ENCODE measurements at places on chromosomes 11 and 22.

- DNase-seq: peak; percentile 48
Observed at GRCh38 chr22:37657590-37658132, 862 bp upstream of the PDXP start.

DNA sequence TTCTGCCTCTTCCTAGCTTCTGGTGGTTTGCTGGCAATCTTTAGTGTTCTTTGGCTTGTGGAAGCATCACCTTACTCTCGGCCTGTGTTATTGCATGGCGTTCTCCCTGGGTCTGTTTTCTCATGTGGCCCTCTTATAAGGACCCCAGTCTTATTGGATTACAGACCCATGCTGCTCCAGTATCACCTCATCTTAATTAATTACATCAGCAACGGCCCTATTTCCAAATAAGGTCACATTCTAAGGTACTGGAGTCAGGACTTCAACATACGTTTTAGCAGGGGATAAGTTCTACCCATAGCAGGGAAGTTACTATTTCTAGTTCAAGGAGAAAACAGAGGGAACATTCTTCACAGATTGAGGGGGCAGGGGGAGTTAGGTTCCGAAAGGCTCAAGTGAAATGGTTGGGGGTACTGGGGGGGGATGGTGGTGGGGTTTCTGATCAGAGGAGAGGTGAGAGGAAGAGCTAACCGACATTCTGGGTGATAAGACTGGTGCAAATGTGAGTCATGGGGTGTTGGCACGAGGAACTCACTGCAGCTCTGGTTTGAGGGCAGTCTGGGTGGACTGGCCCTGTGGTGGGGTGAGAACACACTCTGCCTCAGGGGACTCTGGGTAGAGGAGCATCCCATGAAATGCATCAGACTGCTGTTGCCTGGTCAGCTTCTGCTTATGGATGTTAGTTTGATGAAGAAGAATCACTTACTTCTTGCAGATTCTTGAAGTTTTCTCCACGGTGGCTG, 51.5 kb upstream of the ZBED5 start:
- DNase-seq: no peak

DNA sequence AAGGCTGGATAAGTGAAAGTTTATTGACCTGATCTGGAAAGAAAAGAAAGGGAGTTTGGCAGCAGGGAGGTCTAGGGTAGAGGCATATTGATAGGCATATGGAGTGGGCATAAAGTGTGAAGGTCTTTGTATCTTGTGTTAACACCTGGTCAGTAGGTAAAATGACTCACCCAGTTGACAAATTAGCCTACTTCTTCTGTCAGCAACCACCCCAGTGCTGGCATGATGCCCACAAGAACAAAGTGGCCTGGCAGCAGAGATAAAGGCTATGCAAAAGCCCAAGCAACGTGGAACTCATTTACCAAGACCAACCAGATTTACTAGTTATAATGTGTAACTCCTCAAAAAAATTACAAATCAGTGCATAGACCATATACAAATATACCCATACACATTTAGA, 4.9 kb downstream of the OR10A3 start:
- no peak for DNase-seq

GRCh38 chr11:87934182-87934581, 241.1 kb downstream of the RAB38 start:
- no peak for DNase-seq

- DNase-seq: peak; percentile 22
Observed at GRCh38 chr22:42217752-42218280, 52.6 kb downstream of the TCF20 start.

GRCh38 chr11:112195951-112196351, 20.6 kb downstream of the BCO2 start:
- no peak for DNase-seq

DNA sequence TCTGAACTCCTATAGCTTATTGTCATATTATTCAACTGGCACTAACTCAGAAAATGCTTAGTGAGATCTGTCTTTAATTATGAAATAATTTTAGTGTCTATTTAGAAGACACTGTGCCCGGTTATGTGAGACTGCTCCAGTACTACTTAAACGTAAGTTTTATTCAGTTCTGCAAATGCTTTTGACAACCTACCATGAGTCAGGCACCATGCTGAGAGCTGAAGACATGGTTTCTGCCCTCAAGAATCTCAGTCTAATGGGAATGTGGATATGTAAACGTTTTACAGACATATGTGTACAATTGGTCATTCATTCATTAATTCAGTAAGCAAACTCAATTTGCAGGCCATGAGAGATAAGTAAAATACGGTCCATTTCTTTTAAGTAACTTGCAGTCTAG, 40.0 kb downstream of the DCUN1D5 start:
- no peak for DNase-seq

DNA sequence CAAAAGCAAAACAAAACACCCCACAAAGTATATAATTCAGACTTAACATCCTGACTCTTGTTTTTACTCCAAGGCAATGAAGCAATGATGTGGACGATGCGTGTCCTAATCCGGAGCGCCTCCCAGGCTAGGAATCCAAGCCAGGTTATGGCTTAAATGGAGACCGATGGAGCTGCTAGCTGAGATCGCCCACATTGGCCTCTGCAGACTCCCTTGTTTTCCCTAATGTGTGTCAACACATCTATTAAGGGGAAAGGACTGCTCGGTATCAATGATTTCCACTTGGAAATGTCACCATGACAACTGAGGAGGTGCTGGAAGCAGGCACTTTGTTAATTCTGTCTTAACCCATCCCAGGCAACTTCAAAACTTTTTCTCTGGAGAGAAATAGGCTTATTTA, 311.7 kb downstream of the TBC1D22A start:
- DNase-seq: no peak

DNA sequence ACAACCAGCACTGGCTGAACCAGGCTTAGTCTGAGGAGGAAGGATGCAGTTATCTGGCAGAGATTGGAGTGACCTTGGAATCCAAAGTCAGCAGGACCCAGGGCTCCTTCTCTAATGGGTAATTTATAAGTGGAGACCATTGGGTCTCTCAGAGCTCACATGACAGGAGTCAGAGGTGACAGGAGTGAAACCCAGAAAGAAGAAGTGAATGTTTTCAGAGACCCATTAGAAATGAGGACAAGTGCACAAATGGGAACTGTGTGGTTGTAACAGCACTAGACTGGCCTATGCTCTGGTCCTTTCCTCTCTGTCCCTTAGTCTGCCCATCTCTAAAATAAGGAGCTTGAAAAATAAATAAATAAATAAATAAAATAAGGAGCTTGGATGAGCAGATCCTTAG, 107.4 kb downstream of the SERGEF start:
- DNase-seq: no peak

- DNase-seq: no peak
Observed at GRCh38 chr11:108802492-108802891, 137.6 kb downstream of the DDX10 start.

- no peak for DNase-seq
Observed at GRCh38 chr11:1487091-1487850, 692 bp upstream of the MOB2 start.

GRCh38 chr22:48704335-48704734, 1123.3 kb downstream of the BRD1 start:
- DNase-seq: no peak

GRCh38 chr11:105236664-105237063, 97.1 kb upstream of the CARD18 start:
- DNase-seq: no peak

DNA sequence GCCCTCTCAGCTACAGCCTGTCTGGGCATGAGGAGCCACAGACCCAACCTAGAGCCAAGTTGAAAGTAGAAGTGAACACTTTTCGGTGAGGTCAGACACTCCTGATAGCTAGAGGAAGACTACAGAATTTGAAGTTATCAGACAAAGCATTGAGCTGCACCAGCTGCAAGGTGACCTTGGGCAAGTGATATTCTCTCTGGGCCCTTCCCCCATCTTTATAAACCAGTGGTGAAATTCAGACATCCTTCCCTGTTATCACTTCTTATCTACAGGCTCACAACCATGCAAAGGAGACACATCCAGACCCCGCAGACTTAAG, 8.0 kb upstream of the PMM1 start:
- DNase-seq: no peak

- DNase-seq: no peak
Observed at GRCh38 chr11:12440565-12440964, 63.2 kb downstream of the PARVA start.

GRCh38 chr11:130813196-130813595, 103.1 kb downstream of the SNX19 start:
- DNase-seq: no peak

DNA sequence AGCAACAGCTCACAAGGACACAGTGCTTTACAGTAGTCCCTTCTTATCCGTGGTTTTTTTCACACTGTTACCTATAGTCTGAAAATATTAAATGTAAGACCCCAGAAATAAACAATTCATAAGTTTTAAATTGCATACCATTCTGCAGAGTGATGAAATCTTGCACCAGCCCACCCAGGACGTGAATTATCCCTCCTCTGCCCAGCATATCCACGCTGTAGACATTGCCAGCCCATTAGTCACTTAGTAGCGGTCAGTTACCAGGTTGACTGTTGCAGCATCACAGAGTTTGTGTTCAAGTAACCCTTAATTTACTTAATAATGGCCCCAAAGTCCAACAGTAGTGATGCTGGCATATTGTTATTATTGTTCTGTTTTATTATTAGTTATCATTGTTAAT, 3.6 kb downstream of the CLTCL1 start:
- DNase-seq: no peak

- DNase-seq: no peak
Observed at GRCh38 chr11:128544471-128545051, 42.8 kb downstream of the ETS1 start.

DNA sequence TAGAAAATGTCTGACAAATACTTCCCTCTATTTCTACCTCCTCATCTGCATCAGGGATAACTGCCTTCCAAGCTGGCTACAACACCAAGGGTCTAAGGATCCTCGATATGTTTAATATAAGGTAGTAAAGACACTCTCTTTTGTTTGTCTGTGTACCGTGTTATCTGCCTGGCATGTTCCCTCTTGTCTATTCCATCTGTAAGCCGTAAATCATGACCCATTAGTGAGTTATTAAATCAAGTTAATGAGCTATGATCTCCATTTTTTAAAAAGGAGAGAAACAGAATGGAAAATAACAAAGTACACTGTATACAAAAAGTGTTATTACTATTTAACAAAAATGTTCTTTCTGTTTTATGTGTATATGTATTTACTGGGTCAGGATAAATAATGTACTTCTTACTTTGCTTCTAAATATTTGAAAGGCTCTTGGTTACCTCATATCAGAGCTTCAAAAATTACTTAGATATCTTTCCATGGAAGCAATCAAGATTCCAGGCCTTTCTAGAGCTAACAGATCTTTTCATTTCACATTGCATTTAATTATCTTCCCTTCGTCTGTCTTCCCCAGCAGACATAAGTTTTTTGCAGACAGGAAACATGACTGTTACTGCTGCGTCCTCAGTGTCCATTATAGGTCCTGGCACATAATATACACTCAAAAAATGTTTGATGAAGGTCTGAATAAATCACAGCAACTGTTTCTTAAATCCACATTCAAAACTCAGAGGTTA, 342.6 kb upstream of the CCDC90B start:
- DNase-seq: no peak

GRCh38 chr11:69447786-69448185, 33.7 kb upstream of the LINC01488 start:
- no peak for DNase-seq

DNA sequence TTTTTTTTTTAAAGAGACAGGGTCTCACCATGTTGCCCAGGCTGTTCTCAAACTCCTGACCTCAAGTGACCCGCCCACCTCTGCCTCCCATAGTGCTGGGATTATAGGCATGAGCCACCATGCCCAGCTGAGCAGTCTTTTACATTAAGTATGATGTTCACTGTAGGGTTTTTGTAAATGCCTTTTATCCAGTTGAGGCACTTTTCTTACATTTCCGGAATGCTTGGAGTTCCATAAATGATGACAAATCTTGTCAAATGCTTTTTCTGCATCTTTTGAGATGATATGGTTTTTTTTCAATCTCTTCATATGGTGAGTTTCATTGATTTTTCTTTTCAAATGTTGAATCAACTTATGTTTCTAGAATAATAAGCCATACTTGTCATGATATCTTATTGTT, 29.4 kb upstream of the CTTN start:
- DNase-seq: no peak

GRCh38 chr11:45606514-45607281, 58.7 kb downstream of the CHST1 start:
- DNase-seq: peak; percentile 76

GRCh38 chr11:9001736-9002135, 2.1 kb downstream of the NRIP3 start:
- DNase-seq: no peak

DNA sequence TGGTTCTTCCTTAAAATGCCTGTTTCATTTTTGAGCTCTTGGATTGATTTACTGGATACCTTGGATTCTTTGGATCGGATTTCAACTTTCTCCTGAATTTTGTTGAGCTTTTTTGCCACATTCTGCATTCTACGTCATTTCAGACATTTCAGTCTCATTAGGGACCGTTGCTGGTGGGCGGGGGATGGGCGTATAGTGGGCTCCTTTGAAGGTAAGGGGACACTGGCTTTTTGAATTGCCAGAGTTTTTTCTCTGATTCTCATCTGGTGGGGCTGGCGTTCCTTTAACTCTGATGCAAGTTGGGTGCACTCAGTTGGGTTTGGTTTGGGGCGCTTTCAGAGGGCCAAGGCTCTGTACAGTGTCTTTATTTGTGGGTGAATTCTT, 216.5 kb downstream of the DYNC2H1 start:
- DNase-seq: no peak

- DNase-seq: no peak
Observed at GRCh38 chr22:16974298-16975084, 33.5 kb downstream of the GAB4 start.

DNA sequence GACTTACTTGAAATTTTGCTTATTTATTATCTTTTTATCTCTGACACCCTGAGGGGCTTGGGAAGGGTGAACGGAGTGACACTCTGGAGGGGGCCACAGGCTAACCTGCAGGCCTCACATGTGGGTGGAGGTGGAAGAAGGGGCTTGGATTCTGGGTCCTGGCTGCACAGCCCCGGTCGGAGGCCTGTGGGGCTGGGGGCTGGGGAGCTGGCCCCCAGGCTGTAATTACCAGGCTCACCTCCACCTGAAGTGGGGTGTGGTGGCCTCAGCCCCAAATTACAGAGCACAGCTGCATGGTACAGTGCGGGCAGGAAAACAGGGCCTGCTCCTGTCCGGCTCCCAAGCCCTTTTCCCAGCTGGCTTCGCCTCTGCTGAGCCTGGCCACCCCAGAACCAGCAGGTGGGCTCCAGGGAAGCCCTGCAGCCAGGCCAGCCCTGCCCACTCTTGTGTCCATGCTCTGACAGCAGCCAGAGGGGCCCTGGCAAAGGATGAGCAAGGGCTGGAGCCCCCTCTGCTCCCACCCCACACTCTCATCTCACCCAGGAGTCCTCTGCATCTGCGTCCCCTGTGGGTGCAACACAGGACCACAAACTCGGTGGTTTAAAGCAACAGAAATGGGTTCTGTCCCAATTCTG, 48.0 kb downstream of the IGF2 start:
- DNase-seq: no peak

GRCh38 chr11:854601-855329, 12.1 kb downstream of the TSPAN4 start:
- DNase-seq: no peak

- no peak for DNase-seq
Observed at GRCh38 chr11:70212227-70212811, 9.2 kb downstream of the FADD start.

- peak; percentile 32 for DNase-seq
Observed at GRCh38 chr11:132278801-132279574, 908.6 kb downstream of the NTM start.

Data from iPS-NIHi11 (cell line).